Aorta (tissue), 5 donors: ENCODE measurements at places on chromosomes 3 and 15. TPM values are rescaled to one million over a fixed set of nuclear protein-coding genes. Genes with fewer than 3 reads are reported as not detected.

Gene HIGD2B
- total RNA-seq: not detected

- no peak overlapping the region for H3K27ac ChIP-seq
- H3K27me3 ChIP-seq: no peaks in the 10 kb centered on the region
- no peaks in the 10 kb centered on the region for H3K4me1 ChIP-seq
Observed at GRCh38 chr15:90512276-90512675, 17.4 kb upstream of the CRTC3 start.

- no peak overlapping the region for H3K4me3 ChIP-seq
- H3K27ac ChIP-seq: no peak overlapping the region
- H3K27me3 ChIP-seq: no peaks in the 10 kb centered on the region
- DNase-seq: no peak
- H3K4me1 ChIP-seq: no peaks in the 10 kb centered on the region
- no peaks in the 10 kb centered on the region for H3K36me3 ChIP-seq
Observed at GRCh38 chr15:78822514-78822913, 11.2 kb upstream of the ADAMTS7 start.

GRCh38 chr15:64931381-64931780, 19.7 kb downstream of the ANKDD1A start:
- no peaks in the 10 kb centered on the region for H3K4me1 ChIP-seq
- H3K4me3 ChIP-seq: no peak overlapping the region
- H3K27ac ChIP-seq: no peak overlapping the region
- H3K36me3 ChIP-seq: no peaks in the 10 kb centered on the region
- no peak for DNase-seq

- H3K4me1 ChIP-seq: peaks cover 11% of the 10 kb centered on the region
- no peaks in the 10 kb centered on the region for H3K27me3 ChIP-seq
- peak overlapping the region; percentile 51 for H3K27ac ChIP-seq
- no peaks in the 10 kb centered on the region for H3K36me3 ChIP-seq
- no peak for DNase-seq
Observed at GRCh38 chr3:34782871-34783270, 856.5 kb upstream of the ARPP21 start.
